ENCODE measurements at places on chromosomes 5 and 9.
A peak's percentile ranks its signal among the peaks of the same experiment; 100 is the strongest.

DNA sequence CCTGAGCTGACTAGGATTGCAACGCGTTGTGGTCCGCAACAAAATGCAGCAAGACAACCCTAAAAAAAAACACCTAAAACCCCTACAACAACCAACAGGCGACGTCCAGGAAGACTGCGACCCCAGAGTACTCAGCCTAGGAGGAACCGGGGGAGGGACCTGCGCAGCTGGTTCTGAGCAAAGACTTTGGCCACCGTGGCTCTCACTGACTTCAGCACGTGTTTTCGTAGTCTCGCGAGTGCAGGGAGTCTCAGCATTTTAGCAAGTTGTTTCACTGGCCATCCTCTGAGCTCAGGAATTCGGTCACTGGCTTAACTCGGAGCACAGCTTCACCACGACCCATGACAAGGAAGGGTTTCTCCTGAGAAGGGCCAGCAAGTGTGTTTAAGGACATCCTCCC is 8.6 kb upstream of the ZDHHC11 start:
- DNase-seq = no peak

DNA sequence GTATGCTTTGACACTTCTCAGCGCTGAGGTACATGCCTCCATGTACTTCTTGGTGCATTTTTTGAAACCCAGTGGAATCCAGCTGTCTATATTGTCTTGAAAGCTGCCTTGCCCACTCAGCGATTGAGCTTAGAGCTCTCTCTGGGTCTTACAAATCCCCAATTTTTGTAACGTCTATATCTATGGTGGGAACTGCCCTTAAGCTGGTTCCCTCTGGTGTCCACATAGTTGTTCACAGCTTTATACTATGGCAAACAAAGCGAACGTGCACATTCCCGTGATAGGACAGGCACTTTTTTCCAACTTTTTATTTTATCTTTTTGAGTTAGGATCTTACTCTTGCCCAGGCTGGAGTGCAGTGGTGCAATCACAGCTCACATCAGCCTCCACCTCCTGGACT is 20.9 kb downstream of the CDHR2 start:
- no peak for DNase-seq

- peak; percentile 32 for DNase-seq
These were observed 307.0 kb upstream of the TLE4 start for GRCh38 chr9:79264511-79265355.

DNA sequence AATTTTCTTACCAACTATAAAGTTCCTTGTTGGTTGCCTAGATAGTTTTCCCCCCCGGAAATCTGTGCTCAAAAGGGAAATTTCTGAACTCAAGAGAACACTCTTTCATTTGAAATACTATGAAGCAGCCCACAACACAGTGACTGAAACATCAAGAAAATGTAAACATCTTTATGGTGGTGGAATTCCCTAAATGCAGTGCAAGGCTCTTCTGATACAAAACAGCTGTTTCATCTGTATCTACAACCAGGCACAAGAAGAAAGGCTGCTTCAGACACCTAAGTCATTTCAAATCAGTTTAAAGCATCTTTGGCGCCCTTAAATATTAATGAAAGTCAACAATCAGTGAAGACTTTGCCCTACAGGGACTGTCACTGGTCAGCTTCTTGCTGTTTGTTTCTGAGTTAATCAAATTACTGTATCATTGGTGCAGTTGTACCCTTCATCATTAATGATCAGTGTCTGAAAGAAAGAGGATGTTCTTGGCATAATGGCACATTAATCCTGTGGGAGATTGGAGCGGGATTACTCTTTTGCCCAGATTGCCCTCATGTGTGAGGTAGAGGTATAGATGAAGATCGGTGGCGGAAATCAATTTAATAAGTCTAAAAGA is 947.0 kb downstream of the NR2F1-AS1 start:
- DNase-seq = no peak

- peak; percentile 42 for DNase-seq
These were observed 33.8 kb downstream of the RCL1 start for GRCh38 chr9:4826417-4827166.

- DNase-seq = no peak
These were observed 101.8 kb upstream of the TAF11L2 start for GRCh38 chr5:17396247-17396646.

DNA sequence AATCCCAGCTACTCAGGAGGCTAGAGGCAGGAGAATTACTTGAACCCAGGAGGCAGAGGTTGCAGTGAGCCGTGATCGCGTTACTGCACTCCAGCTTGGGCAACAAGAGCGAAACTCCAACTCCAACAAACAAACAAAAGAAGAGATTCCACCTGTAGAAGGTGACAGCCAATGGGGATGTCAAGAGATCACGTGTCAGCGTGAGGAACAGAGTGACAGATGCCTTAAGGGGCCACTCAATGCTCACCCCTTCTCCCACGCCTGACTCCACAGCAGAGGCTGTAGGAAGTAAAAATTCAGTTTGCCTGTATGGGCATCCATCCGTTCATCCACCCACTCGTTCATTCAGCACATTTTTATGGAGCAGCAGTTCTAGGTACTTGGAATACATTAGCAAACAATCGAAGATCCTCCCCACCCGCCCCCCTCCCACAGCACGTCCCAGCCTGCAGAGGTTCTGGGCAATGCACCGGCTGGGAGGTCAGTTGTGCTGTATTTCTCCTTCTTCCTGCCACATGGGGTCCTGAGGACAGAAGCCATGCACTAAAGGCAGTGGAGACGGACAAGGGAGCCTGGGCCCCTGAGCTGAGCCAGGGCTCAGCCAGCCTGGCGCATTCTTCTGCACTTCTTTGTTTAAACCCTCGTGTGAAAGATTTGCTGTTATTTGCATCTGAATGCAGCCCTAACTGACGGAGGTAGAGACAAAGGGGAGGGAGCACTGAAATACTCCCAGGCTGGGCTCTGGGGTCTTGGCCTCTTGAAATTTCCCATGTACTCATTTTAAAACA is 11.3 kb upstream of the RNF130 start:
- peak; percentile 61 for DNase-seq

DNA sequence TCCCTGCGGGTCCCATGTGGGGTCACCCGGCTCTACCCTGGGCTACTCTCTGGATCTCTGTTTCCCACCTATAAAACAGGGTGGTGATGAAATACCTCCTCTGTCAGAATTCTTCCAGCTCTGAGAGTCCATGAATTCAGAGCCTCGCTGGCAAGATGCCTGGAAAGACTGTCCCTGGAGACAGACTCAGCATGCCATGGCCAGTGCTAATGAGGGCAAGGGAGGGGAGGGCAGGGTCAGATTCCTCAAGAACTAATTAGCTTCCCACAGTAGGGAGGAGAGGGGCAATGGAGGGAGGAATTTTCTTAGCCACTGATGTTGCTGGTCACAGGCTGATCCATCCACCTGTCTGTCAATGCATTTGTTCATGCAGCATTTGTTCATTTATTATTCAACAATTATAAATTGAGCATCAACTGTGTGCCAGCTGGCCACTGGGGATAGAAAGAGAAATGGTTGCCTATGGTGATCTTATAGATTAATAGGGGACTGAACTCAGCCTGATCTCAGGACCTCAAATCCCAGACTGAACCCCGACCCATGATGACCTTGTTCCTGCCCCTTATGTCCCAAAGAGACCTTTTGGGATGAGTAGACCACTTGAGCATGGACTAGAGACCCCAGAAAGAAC is 4.7 kb downstream of the SYNPO start:
- peak; percentile 94 for DNase-seq

DNA sequence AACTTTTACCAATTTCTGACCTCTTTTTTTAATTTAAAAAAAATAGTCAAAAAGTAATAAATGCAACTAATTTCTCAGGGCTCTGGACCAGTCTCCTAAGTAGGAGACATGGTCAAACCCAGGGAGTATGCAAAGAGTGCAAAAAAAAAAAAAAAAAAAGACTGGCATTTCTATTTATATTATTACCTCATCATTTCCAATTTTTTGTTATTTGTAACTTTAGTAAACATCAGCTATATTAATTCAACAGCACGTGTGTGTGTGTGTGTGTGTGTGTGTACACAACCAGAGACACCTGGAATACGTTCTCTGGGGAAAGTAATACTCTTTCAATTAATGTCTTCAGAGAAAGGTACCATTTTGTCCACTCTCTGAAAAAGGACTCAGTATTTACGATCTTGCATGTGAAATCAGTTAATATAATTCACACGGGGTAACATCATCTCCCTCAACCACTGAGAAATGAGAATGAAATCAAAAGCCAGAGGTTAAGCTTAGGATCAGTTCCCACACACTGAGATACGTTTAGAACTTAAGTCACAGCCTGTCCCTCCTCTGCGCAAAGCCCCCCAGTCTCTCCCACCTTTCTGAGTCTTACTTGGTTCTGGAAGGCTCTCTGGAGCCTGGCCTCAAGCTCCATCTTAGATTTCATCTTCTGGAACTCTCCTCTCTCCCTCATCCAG is 21.9 kb downstream of the ZNF608 start:
- DNase-seq = no peak

DNA sequence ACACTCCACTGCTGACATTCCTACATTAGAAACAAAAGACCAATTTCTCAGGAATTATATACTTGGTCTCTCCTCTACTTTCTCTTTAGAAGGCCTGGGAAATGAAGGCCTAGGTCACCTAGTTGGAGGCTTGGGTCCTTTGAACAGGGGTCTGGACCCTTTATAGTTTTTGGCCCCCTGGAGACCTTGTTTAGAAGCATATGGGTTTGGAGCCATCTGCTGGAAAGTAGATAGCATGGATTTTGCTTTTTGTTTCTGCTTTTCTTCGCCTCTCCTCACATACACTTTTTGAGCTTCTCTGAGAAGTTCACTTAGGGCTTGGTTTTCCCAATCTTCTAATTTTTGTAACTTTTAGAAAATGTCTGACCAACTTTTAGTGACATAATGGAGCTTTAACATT is 67.1 kb upstream of the CDK20 start:
- DNase-seq = peak; percentile 28

DNA sequence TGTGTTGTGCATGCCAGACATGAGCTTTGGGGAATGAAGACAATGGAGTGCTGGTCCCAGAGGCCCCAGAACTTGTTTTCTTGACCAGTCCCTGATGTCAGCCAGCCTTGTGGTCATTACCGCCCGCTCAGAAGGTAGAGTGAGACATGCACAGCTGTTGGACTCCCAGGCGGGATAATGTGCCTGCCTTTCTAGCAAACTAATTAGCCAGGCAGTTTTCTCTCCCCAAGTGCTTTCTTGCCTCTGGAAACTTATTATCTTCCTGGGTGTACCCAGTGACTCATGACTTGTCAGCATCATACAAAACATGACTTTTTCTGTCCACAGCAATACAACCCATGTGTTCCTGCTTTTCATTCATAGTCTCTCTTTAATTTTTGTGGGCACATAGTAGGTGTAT is 131.1 kb downstream of the RMI1 start:
- peak; percentile 64 for DNase-seq

- DNase-seq = no peak
These were observed 314.9 kb downstream of the NNT start for GRCh38 chr5:43917925-43918324.

DNA sequence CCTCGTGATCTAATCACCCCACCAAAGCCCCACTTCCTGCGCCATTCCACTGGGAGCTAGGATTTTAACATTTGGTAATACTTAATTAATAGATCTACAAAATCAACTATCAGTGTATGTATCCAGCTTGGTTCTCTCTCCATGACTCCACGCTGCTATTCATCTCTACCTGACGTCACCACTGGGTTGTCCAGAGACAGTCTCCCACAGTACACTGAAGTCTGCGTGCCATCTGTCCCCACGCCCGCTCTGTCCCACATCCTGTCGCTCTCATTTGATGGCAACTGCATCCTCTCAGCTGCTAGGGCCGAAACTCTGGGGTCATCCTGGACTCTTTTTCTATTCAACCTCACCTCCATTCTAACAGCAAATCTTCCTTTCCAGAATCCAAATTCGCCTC is 53.2 kb downstream of the ANKRD33B start:
- DNase-seq = no peak

DNA sequence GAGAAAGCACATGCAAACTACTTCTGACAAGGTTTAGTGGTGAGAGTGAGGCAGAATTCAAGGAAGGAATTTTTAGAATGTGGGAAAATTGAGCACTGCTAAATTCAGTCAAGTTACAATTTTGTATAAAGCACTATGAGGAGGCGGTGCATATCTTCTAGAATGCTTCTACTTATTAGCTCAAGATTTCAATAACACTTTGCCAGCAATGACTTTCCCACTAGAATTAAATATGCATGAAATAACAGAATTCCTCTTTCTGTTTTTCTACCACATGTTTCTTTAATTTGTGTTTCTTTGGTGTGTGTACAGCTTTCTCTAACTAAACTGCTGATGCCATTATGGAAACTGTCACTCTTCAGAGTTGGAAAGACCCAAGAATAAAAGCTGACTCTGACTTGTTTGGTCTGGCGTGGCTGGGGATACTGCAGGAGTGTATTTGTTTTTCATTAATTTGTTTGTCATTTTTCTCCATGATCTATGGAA is 163.5 kb downstream of the ARSB start:
- peak; percentile 27 for DNase-seq

- no peak for DNase-seq
These were observed 22.4 kb downstream of the GLRA1 start for GRCh38 chr5:151902215-151902614.

GRCh38 chr9:70552561-70552960 is 138.1 kb upstream of the KLF9 start:
- DNase-seq = no peak

- peak; percentile 1 for DNase-seq
These were observed 460.7 kb upstream of the MEF2C start for GRCh38 chr5:89343666-89344065.

DNA sequence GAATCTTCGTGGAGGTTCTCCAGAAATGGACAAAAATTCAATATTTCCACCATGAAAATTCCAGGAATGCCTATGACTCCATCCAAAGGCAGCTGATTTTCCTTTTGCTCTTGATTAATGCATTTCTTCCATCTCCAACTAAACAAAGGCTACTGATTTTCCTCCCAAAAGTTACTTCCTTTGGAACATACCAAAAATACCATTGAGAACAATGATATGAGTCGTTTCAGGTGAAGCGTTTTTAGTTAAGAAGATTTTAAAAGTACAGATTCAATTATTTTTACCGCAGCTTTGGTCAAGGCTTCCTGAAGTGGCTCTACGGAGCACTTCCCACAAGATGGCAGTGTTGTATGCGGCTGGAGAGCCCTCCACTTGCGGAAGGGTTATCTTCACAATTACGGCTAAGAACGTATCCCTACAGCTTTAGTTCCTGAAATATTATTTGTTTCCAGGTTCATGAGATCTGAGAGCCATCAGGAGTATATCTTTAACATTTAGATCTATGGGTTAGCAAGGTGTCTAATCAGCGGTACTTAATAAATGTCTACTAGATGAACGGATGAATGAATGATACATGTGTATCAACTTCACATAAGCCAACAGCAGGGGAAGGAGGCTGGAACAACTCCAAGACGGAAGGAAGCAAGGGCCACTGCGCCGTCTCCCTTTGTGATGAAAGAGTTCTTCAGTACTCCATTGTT is 35.9 kb upstream of the ARSB start:
- peak; percentile 88 for DNase-seq

- no peak for DNase-seq
These were observed 237.7 kb downstream of the MLLT3 start for GRCh38 chr9:20384642-20385041.

DNA sequence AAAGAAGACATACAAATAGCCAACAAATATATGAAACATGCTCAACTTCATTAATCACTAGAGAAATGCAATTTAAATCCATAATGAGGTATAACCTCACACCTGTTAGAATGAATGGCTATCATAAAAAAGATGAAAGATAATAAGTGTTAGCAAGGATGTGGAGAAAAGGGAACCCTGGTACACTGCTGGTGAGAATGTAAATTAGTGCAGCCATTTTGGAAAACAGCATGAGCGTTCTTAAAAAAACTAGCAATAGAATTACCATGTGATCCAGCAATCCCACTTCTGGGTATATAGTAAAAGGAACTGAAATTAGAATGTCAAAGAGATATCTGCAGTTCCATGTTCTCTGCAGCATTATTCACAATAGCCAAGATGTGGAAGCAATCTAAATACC is 64.2 kb upstream of the CEP78 start:
- DNase-seq = no peak
